ENCODE measurements at places on chromosomes 5 and 9.

DNA sequence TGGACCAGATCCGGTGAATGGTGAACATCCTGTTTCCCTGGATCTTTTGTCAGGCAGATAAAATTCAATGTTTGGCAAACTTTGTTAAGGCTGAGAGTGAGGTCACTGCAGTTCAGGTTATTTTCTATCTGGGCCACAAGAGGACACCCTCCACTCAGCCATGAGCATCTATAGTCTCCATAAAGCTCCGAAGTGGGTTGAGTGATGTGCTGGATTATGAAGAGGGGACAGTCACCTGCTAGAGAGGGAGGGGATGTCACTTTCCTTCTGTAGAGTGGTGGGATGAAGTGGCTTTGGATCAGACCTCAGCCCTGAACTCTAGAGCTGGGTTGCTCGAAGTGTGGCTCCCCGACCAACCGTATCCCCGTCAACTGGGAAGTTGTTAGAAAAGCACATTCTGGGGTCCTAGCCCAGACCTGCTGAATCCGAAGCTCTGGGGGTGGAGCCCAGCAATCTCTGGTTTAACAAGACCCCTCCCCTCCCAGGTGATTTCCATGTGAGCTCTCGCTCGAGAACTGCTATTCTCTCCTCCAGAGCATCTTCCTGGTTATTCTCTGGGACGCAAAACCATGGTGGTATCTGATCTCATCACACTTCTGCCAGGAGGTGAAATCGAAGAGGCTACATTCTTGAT lies 31.8 kb upstream of the FGF1 start:
- no peak for DNase-seq

DNA sequence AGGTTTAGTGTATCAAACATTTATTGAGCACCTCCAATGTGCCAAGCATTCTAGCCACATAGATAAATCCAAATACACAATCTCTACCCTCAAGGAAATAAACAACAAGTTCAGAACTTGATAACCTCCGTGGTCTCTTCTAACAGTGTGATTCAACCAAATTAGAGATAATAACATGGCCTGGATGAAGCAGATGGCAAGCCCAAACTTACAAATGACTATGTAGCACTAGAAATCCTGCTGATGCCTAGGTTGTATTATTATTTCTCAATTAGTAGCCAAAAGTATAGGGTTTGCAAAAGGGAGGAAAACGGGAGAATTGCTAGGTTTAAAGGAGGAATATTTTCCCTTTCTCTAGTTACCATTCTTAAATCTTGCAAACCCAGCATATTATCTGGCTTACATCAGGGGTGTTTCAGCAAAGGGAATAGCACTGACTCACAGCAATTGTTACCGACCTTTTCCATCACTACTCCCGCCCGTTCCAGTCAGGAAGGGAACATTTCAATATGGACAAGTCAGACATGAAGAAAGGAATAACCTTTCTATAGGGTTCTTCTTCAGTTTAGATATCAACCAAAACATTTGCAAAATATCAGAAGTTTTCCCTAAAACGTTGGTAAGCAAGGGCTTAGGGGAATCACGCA lies 2.3 kb downstream of the DPYSL3 start:
- no peak for DNase-seq

- DNase-seq = no peak
These were observed 19.7 kb downstream of the MYO10 start for GRCh38 chr5:16916262-16916878.

GRCh38 chr9:134630861-134631260 lies 10.7 kb upstream of the COL5A1 start:
- no peak for DNase-seq

- DNase-seq = no peak
These were observed 32.2 kb upstream of the TJP2 start for GRCh38 chr9:69141851-69142250.

DNA sequence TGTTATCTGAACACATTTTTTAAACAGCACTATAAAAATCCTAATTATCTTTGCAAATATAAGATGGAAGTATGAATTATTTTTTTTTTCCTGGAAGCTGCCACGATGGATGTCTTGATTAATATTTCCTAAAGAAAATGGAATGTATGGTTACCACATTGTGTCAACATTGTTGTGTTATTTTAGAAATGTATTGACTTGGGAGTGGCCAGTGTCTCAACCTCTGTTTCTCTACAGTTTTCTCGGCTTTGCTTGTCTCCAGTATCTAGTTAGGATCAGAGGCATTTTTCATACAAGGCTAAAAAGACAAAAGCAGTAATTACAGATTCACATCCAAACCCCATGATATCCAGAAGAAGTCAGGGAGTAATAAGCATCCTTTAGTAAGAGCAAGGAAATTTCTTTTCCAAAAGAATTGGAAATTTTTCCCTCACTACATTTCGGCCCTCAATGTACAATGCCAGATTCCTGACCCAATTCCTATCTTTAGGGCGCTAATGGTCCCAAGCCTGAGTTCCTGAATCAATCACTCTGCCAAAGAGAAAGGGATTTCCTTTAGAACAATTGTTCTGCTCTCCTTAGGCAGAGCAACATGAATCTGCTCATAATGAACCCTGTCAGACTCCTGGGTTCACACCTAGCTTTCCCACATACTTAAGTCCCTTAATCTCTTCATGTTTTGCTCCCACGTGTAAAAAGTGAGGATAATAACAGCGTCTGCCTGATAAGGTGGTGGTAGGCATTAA lies 111.7 kb downstream of the EDIL3 start:
- DNase-seq = no peak

DNA sequence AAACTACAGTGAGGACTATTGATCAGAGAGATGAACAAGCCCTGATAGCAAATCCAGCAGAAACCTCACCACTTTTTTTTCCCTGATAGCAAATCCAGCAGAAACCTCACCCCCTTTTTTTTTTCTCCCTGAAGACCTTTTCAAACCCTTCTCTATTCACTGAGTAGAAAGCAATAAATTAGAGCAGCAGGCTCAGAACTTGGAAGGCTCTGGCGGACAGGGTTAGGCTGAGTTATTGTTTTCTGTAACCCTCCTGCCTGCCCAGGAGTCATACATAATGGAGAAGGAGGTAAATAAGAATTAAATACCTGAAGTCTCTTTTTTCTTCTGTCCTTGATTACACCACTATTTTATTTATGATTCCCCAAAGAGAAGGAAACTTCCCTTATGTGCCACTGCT lies 136.3 kb upstream of the SNX2 start:
- DNase-seq = no peak

GRCh38 chr5:147517383-147517782 lies 7.5 kb upstream of the DPYSL3 start:
- DNase-seq = no peak

DNA sequence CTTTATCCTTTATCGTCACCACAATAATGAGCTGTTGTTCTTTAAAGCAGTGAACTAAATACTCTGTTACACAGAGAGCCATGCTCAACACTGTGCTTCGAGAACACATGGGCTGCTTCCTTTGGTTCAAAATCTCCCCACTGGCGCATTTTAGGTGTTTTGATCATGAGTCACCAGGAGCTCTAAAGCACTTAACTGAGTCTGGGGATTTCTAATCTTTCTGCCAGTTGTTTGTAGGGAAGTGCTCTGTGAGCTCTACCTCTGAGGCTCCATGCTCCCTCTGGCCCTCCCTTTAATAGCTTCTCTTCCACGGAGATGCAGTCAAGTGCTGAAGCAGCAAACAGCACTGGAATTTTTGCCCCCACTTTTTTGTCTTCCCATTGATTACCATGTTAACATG lies 17.0 kb downstream of the ERAP2 start:
- no peak for DNase-seq

DNA sequence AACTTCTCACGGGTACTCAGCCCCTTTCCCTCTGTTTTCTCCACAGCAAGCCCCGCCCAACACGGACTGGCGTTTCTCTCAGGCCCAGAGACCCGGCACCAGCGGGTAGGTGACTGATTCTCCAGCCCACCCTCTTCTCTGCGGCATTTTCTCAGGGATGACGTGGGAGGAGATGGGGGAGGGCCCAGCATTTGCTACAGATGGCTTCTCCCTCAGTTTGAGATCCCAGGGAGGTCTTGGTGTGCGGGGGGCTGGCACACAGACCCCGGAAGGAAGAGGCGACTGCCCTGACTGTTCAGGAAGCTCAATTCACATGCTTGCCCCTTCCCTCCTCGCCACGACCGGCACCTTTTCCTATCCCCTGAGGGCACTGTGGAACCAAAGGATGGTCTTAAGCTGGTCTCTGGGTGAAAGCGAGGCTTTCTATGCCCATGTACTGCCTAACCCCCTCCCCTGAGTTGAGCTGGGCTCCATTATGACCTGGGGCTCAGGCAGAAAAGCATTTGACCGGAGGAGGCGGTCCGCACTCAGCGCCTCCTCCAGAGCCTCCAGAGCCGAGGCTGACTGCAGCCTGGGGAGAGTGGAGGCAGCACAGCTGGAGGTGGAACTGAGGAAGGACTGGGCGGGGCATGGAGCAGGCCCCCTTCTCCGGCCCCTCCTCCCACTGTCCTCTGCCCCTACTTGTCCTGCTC lies 6.0 kb downstream of the PCDHGC5 start:
- DNase-seq = no peak

DNA sequence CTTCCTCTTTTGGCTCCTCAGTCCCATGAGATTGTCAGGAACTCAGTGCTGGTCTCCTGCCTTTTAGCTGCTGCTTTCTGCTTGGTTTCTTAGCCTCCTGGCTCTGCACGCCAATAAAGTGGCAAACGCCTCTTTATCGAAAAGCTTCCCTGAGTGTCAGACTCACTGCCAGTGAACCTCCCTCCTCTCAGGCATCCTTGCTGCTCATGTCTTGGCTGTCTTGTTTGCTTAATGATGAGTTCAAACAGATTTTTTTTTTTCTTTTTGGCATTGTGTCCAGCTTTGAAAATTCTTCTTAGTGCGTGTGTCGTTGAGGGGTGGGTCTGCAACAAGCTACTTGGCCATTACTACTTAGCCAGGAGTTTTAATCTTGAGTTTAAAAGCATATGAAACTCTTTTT lies 14.9 kb downstream of the RASGRF2 start:
- no peak for DNase-seq

- no peak for DNase-seq
These were observed 30.1 kb downstream of the EGR1 start for GRCh38 chr5:138495351-138495750.

- no peak for DNase-seq
These were observed 107.3 kb downstream of the ZDHHC21 start for GRCh38 chr9:14585730-14586473.

DNA sequence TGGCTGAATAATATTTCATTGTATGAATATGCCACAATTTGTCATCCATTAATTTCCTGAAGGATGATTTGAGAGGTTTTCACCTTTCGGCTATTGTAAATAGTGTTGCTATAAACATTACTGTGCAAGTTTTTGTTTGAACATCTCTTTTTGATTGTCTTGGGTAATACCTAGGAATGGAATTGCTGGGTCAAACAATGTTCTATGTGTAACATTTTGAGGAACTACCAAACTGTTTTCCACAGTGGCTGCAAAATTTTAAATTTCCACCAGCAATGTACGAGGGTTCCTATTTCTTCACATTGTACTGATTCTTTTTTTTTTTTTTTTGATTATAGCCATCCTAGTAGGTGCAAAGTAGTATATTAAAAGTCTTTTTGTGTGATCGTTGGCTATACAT lies 63.8 kb upstream of the ANKH start:
- DNase-seq = no peak

GRCh38 chr9:125532412-125532811 lies 174.6 kb downstream of the MAPKAP1 start:
- no peak for DNase-seq

DNA sequence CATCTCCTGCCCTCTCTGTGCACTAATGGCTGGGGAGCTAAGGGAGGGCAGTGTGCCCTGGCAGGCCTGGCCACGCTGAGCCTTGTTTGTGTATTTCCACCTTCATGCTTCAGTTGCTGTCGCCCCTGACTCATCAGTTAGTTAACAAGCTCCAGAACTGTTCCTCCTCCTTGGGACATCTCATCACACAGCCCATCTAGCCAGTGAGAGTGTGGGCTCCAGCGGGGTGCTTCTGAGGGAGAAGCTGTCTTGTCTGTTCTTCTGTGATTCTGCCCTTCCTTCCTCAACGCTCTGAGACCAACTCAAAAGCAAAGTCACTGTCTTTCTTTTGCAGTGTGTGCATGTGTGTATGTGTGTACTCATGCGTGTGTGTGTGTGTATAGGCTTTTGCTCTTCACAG lies 58.3 kb upstream of the CPEB4 start:
- DNase-seq = no peak

DNA sequence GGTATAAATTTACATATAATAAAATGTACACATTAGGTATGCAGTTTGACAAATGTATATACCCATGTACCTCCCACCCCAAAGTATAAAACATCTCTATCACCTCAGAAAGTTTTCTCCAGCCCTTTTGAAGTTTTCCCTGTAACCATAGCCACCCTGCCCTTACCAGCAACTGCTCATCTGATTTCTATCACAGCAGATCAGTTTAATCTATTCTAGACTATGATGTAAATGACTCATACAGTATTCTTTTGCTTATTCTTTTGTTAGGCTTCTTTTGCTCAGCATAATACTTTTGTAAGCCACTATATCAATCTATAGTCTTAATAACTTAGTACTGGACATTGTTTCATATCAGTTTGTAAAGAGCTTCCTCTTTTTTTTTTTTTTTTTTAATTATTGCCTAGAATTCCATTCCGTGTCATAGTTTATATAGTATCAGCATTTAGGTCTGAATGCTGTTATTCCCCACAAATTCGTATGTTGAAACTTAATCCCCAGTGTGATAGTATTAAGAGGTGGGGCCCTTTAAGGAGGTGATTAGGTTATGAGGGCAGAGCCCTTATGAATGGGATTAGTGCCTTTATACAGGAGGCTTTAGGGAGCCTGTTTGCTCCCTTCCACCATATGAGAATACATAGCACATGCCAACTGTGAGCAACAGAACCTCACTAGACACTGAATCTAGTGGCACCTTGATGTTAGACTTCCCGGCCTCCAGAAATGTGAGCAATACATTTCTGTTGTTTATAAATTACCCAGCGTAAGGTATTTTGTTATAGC lies 20.3 kb downstream of the MELK start:
- DNase-seq = no peak

DNA sequence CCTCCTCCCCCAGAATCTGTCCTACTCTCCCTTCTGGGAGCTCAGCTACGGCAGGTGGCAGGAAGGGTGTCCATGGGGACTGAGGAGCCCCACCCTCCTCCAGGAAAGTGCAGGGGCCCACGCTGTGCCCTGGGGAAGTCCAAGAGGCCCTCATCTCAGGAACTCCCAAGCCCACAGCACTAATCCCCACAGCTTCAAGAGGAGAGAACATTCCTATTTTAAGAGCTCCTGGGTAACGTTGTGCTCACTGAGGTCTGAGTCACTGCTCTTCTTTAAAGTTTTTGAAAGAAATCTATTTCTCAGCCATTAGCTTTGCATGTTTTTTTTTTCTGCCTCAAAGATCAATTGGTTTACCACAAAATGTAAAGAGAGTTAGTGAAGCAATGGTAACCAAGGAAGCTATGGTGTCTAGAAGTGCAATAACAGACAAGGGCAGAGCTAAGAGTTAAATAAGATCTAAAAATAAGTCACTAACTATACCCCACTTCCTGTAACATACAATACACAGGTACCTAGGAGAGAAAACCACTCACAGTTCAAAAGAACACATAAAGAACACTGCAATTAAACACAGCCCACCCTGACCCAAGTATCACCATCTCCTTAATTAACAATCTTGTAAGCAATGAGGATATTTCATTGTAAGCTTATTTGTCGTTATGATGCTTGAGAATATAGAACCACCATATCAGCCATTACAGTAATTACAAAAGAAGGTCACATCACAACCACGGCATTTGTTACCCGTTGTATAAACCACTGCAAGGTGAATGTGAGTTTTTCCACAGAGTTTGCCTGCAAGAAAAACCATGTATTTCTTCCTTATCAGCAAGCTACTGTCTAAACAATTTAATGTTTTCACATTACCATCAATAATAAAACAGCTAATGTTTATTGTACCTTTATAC lies 382.3 kb upstream of the SLC30A5 start:
- no peak for DNase-seq
